ENCODE measurements at places on chromosomes 13 and 19.

GRCh38 chr13:20492641-20493040 is 33.0 kb downstream of the CRYL1 start:
- DNase-seq = peak; percentile 28

DNA sequence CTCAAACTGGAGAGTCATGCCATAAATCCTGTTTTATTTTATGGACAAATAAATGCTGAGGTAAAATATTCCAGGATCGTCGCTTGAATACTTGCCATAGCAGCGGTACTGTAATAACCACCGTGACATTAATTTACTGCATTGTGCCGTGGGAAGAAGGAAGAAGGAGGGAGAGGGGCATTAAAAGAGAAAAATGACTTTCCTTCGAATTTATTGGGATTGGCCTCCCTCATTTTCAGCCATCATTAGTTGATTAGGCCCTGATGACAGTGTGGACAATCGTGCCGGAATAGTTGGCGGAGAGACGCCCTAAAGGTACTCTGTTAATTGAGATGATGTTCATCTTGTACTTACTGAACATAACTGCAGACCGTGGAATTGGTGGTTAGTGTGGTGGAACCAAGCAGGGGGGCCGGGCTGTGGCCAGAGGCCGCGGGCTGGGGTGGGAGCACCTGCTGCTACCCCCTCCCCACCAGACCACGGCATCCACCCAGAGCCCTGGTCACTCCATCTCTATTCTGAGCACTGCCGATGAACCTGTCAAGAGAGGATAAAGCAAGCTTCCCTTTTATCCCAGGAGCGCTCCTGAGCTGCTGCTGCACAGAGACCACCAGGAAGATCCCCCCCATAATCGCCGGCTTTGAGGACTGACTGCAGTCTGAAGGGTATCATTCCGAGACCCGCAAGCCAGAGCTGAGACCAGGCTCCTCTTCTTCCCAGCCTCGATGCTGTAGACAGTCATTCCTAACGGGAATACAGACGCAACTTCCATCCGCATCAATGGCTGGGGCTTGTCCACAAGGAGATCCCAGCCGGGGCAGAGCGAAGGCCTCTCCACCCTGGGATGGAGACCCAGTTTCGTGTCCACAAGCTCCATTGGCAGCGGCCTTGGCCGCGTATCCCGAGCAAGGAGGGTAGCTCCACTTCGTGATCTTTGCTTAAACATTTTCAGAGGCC is 168.3 kb upstream of the TSHZ3 start:
- no peak for DNase-seq

GRCh38 chr13:89695343-89696257 is 1651.9 kb upstream of the MIR17HG start:
- peak; percentile 38 for DNase-seq

- DNase-seq = no peak
Measured at GRCh38 chr13:55298201-55298600, 1842.5 kb upstream of the PRR20A start.

DNA sequence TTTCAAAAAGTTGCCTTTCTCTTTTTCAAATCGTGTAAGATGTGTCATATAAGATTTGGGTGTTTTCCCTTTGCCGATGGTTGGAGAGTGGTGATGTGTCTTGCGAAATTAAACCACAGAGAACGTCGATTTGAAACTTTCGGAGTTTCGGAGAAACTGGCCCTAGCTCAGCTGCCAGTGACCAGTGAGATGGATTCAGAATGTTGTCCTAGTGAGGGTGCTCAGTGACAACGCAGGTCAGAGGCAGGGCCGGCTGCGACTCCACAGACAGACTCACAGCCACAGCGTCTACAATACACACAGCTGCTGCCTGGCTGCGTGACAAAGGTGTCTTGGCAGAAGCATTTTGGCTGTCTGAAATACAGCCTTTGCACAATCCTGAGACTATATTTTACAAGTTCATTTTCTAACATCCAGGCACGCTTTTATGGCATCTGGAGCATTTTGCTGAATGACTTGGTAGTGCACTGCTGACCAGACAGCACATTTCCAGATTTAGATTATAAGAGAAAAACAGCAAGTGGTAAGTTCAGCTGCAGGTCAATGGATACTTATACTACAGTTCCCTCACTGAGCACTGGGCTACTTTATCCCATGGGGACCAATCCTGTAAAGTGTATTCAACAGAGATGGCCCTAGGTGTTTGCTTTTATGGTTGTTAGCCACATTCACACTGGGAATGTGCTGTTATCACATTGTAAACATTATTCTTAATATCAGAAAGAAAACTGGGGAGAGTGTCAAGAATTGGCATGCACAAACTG is 207.5 kb downstream of the KCNRG start:
- DNase-seq = no peak

DNA sequence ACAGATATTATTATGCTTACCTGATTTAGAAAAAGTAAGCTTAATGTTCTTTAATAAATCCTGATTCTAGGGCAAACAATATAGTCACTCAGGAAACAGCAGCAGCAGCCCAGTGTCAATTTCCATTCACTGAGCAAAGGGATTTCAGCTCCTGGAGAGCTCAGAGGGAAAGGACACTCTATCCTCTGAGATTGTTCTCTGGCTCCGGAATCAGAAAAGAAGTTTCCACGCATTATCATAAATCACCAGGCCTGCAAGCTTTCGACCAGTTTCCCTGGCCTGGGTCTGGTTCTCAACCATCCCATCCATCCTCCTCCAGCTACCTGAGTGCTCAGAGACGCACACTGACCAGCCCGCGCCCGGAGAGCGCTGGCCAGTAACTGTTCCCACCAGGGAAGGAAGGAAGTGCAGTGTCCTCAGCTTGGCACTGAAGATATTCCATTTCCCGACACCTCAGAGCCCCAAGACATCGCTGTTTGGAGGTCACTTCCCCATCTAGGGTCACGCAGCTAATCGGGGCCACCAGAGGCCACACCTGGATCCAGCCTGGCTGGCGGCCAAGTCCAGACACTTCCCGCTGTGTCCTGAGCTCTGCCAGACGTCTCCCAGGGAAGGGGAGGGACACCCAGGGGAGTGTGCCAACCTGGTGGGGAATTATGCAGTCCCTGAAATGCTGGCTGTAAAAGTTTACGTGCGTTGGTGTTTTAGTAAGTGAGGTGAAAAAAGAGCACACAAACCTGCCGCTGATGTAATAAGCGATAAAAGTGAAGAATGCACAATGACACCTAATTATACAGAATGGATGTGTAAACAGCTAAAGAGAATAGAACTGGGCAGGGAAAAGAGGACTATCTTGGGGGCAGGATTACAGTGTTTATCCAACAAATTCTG is 29.1 kb downstream of the EPS15L1 start:
- DNase-seq = no peak

DNA sequence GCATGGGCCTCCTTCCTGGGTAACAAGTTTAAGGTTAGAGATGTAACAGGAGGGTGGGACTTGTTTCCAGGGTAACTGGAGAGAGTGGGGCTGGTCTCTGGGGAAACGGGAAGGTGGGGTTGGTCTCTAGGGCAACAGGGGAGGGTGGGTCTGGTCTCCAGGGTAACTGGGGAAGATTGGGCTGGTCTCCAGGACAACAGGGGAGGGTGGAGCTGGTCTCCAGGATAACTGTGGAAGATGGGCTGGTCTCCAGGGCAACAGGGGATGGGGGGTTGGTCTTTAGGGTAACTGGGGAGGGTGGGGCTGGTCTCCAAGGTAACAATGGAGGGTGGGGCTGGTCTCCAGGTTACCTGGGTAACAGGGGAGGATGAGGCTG is 36.5 kb downstream of the SPTBN4 start:
- no peak for DNase-seq

DNA sequence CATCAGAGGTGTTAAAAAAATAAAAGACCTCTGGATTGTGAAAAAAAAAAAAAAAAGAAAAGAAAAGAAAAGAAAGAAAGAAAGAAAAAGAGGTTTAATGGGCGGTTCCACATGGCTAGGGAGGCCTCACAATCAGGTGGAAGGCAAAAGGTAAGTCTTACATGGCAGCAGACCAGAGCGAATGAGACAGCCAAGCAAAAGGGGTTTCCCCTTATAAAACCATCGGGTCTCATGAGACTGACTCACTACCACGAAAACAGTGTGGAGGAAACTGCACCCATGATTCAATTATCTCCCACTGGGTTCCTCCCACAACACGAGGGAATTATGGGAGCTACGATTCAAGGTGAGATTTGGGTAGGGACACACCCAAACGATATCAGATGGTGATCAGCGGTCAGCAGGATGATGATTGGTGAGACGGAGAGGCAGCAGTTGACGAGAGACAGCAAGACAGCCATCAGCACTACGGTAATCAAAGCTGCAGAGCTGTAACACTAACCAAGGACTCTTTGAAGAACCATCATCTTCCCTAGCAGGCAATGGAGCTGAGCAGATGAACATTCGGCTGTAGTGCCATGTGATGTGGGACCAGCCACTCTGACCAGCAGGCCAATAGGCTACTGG is 3.9 kb upstream of the CD209 start:
- DNase-seq = no peak

DNA sequence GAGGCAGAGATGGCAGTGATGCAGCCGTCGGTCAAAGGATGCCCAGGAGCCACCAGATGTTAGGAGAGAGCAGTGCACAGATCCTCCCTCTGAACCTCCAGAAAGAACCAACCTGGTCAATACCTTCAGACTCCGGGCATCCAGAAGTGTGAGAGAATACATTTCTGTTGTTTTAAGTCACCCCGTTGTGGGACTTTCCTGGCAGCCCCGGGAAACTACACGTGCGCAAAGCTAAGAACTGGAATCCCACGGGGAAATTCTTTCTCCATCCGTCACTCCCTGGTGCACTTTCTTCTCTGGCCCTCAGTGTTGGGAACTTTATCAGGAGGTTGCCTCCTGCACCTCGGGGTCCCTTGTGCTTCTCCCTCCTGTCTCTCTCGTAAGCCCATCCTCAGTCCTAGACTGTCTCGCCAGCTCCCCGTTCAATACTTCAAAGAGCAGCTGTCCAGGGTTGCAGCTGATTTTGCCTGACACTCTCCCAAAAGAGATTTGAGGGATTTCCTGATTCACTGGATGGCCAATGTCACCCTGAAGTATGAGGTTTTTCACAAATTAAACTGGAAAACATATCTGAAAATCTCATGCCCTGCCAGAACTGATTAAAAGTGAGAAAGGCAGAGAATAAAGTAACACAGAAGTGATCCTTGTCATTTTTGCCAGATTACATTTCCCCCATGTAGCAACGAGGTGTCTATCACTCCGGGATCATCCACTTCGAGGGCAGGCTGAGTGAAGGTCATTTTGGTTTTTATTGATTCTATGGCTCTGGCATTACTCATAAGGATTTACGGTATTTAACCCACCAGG is 136.8 kb downstream of the DCT start:
- no peak for DNase-seq

DNA sequence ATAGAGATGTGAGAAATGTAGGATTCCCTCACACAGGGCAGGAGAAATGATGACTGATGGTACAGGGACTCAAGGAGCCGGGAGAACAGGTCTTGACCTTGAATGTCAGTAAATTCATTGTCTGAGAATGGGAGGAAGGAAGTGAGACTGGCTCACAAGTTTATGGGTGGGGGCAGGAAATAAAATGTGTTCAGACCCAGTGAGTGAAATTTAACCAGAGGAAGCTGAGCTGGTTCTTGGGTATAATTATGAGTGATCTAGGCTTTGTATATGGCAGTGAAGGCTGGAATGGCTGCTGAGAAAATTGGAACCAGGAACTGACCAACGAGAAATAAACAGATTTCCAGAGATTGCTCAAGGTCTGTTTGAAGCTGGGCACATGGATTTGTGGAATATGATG is 6.3 kb upstream of the IGSF23 start:
- peak; percentile 13 for DNase-seq

DNA sequence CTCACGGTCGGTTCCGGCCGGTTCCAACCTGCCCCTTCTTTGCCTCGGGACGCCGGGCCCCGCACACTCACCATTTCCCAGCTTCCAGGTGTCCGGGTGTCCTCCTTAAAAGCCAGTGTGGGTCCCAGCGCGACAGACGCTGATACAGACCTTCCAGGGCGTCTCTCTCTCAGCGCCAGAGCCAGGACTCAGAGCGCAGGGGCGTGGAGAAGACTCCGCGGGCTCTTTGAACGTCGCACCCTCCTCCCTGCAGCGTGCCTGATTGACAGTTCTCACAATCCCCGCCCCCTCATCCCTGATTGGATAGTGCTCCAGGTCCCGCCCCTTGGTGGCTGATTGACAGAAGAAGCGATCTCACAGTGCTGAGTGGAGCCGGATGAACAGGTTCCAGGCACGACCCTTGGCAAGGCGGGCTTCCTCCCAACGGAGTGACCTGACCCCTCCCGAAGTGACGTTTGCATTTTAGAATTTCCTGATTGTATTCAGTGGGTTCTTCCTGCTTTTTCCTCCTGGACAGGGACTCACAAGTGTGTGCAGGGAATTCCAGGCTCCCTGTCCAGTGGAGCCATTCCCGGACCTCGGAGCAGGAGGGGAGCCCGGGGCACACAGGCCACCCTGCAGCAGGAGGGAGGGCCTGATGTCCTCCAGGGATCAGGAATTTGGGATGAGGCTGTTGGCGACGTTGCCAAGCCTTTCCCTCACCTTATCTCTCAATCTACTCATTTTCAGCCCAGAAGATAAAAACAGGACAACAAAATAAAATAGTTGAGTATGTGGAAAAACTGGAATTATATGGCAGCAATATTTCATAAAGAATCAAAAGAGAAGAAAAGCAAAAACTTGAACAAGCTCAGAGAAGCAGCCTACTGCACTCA is at the start of gene ZNF823:
ZNF823 (minus strand) TSS at position 201 of the 875 bp plus-strand sequence; CDS start at position 74, 127 bp downstream.
- DNase-seq = peak; percentile 99

- no peak for DNase-seq
Measured at GRCh38 chr19:32688311-32688710, 3.3 kb upstream of the NUDT19 start.

GRCh38 chr13:114069376-114070097 is 62.9 kb downstream of the RASA3 start:
- no peak for DNase-seq

- no peak for DNase-seq
Measured at GRCh38 chr19:12834976-12835757, 788 bp upstream of the RTBDN start.

DNA sequence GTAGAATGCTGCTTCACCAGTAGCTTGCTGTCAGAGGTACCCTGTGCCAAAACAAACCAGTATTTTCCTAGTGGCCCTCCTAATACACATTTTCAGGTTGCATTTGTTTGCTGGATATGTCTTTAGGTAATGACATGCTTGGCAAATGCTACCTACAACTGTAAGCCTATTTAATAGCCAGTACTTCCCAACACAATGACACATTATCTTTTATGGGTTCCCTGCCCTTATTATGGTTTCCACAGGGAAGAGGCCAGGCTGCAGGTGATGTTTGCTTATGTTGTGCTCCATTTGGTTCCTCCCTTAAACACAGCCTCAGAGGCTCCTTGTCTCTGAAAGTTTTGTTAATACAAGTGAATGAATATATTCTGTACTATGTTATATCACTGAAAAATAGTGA is 24.7 kb downstream of the FRY start:
- DNase-seq = no peak

DNA sequence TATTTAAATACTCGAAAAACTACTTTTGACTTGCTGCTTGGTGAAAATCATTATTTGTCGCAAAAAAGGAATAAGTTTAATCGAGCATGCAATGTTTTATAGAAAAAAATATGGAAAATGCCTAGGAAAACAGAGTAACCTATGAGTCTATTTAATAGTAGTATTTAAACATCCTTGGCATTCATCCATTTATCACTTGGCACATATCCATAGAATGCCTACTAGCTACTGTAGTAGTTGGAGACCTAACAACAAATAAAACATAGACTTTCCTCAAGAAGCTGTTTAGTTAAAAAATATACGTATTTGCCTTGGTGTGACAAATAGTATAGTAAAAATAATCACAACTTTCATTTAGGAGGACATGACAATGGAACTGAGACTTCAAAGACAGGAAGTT is 302.1 kb downstream of the DIAPH3 start:
- no peak for DNase-seq
